ENCODE measurements at places on chromosomes 12 and 14. TPM values are rescaled to one million over a fixed set of nuclear protein-coding genes. Genes with fewer than 3 reads are reported as not detected.

Gene TFCP2
- 10.8 TPM for total RNA-seq

Gene GPHN
- 8.6 TPM for total RNA-seq

Gene CLEC7A
- 2.4 TPM for total RNA-seq

Gene TM9SF1
- 64.9 TPM for total RNA-seq

Gene BAZ1A
- 14.3 TPM for total RNA-seq

Gene ITGB7
- 17.0 TPM for total RNA-seq

Gene BICDL1
- 0.27 TPM for total RNA-seq

Gene NFATC4
- total RNA-seq = 0.54 TPM

Gene TBPL2
- not detected for total RNA-seq

Gene FOXG1
- not detected for total RNA-seq

Gene TAMALIN
- 26.7 TPM for total RNA-seq

Gene NKX2-1
- not detected for total RNA-seq

Gene UNC79
- under 0.01 TPM for total RNA-seq

Gene MORN3
- 0.54 TPM for total RNA-seq

Gene LRRIQ1
- under 0.01 TPM for total RNA-seq

Gene SNW1
- total RNA-seq = 17.2 TPM

Gene IFI27
- total RNA-seq = 1.6 TPM

Gene AMDHD1
- 0.81 TPM for total RNA-seq

Gene IFNG-AS1
- 0.27 TPM for total RNA-seq

Gene SLC25A21
- 0.54 TPM for total RNA-seq

Gene RD3L
- not detected for total RNA-seq

Gene FAM186B
- total RNA-seq = 0.27 TPM

Gene RDH5
- total RNA-seq = 1.9 TPM

Gene FOXM1
- 4.0 TPM for total RNA-seq

All from hematopoietic multipotent progenitor cell (in vitro differentiated cells).